ENCODE measurements at places on chromosomes 5 and 9.

DNA sequence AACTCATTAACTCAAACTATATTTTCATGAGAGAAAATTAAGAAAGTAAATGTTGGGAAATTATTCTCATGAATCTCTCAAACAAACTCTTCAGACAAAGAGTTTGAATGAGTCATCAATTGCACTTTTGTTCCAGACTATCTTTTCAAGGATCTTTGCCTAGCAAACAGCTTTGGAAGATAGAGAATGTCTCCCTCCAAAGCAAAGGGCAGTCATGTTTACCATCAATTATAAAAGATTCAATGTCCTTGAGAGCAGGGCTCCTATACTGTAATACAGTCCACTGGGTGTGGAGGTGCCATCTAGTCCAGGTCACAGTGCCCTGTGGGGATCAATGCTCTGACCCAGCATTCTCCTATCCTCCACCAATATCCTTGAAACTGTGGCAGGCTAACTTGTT is 1429.3 kb downstream of the EFNA5 start:
- DNase-seq = no peak

DNA sequence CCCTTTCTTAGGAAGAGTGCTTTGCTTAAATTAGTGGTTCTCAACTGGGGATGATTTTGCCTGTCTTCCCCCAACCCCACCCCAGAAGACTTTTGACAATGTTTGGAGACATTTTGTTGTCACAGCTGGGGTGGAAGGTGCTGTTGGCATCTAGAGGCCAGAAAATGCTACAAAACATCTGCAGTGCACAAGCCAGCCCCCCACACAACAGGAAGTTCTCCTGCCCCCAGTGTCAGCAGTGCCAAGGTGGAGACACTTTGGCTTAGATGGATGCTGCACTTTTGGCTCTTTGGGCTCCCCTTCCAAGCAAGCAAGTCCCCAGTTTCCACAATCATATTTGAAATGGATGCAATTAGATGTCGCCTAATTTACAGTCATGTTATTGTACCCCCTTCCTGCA is 2.7 kb downstream of the HEMGN start:
- no peak for DNase-seq

DNA sequence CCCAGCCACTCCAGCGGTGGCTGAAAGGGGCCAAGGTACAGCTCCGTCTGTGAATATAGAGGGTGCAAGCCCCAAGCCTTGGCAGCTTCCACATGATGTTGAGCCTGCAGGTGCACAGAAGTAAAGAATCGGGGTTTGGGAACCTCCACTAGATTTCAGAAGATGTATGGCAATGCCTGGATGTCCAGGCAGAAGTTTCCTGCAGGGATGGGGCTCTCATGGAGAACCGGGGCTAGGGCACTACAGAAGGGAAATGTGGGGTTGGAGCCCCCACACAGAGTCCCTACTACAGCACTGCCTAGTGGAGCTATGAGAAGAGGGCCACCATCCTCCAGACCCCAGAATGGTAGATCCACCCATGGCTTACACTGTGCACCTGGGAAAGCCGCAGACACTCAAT is 23.2 kb downstream of the CCDC125 start:
- no peak for DNase-seq

GRCh38 chr5:161095953-161096352 is 243.9 kb upstream of the ATP10B start:
- no peak for DNase-seq

- DNase-seq = no peak
Measured at GRCh38 chr5:20360263-20360662, 372.3 kb upstream of the CDH18 start.

GRCh38 chr5:137201876-137202275 is 297.2 kb downstream of the SPOCK1 start:
- DNase-seq = no peak

DNA sequence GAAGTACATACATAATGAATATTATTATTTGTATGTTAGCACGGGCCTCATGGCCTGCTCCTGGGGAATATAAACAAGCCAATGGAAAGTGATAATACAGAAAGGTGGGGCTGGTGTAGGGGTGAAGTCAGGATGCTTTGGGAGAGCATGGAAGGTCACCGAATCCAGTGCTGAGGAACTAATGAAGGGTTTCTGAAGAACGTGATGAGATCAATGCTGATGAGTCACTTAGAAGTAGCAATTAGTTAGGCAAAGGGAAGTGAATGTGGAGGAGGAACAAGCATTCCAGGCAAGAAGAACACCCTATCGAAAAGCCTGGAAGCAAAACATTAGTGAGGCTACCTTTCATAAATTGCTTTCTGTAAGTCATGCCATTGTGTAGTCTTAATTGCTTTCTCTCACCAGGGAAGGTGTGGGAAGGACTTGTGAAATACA is 2.1 kb downstream of the ANXA1 start:
- peak; percentile 46 for DNase-seq

GRCh38 chr9:15420796-15421195 is 1.9 kb upstream of the SNAPC3 start:
- DNase-seq = no peak

DNA sequence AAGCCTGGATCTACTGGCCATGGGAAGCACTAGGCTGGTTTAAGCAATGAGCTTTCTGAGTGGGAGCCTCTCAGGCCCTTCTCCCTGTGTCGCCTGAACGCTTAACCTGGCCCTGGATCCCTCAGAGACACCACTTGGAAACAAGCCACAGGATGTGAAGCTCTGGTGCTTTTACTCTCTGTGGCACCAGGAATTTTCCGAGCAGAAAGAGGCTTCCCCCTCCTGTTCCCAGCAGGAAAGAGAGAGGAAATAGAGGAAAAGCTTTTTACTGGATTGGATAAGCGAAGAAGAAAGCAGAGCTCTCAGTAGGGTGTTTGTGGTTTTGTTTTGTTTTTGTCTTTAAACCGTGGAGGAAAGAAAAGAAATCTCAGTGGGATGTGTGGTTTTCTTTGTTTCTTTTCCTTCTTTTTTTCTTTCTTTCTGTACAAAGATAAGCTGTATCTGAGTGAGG is 34.5 kb downstream of the COL15A1 start:
- DNase-seq = no peak

DNA sequence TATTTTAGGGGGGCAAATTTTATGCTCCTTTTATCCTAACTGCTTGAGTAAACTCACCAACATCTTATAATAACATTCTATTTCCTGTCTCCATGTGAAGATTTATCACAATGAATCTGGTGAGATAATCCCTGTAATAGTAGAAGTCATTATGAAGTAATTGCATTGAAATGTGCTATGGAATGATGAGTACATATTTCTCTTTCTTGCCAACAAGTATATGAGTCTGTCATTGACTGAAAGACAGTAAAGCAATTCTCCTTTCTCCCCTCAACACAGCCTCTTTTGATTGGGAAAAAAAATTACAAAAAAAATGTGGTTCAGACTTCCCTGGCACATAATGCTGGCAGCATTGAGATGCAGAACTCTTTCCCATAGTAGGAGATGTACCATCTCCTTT is 459.2 kb upstream of the RGMB start:
- DNase-seq = no peak

DNA sequence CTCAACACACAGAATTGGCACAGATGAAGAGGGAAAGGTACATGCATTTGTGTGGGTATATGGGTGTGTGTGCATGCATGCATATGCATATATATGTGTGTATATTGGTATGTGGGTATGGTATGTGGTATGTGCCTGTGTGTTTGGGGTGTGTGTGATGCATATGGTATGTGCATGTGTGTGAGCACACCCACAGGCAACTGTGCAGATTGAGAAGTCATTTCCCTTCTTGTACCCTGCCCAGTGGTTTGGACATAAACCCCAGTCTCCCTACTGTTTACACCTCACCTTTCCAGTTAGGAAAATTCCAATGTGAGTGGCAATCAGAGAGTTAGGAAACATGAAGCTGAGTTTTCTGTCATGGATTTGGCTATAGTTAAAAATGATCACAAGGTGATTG is 178.0 kb downstream of the NXNL2 start:
- no peak for DNase-seq

DNA sequence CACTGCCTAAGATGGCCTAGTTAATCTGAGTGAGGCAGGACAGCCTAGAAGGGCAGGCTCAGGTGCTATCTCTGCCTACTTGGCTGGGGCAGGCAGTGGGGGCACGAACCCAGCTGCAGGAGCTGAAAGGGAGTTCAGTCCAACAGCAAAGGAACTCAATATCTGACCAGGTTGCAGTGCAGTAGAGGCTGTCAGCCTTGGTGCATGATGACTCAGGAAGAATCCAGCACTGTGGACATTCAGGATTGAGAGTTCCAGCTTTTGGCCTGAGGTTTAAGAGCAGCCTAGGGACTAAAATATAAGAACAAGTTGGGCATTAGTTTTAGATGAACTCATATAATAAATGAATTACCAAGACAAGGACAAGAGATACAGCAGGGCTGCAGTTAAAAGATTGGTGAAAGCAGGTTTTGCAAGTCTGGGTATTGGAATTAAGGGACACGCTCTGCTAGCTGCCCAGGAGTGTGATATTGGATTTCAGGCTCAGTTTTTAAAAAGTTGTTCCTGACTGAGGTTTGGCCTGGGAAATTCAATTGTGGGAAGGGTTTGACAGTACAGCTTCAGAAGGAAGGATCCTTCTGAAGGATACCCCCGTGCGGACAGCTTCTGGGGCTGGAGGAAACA is 64.7 kb upstream of the ATG10 start:
- no peak for DNase-seq

DNA sequence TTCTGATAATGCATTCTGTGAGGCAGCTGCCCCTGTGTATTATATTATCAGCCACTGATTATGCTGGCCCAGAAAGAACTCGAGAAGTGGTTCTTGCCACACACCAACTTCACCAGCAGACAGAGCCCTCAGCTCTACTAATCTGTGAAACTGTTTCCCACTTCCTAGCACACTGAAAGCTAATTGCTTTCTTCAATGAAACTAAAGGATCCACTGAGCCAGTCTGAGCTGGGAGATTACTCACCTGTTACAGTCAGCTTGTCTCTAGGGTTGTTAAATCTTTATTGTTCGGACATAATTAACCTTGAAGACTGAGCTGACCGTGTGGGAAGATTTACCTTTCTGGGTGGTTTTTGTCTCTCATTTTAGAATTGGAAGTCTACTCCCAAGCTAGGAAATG is 263.2 kb downstream of the KCTD16 start:
- no peak for DNase-seq

All from suppressor macrophage (primary cell).